ENCODE measurements at places on chromosomes 6 and 20. TPM values are rescaled to one million over a fixed set of nuclear protein-coding genes. Genes with fewer than 3 reads are reported as not detected.

- no peak for DNase-seq
These were observed 89.2 kb upstream of the BACH2 start for GRCh38 chr6:90385759-90386313.

- no peak for DNase-seq
These were observed 46.4 kb upstream of the CDKAL1 start for GRCh38 chr6:20487669-20488375.

DNA sequence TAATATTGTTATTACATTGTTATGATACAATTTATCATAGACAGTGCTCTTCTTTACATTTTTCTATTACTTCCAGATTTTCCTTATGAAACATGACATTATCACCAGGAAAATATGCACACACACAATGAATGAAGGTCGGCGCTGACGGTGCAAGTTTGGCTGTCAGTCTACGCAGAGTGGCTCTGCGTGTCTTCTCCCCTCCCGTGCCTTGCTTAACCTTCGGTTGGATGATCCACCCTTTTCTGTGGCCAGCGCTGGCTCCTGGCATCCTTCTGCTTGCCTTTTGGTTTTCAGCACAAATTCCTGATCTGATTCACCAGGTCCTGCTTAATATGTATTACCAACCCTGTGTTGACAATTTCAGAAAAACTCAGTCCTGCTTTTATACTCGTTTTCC, 157.4 kb downstream of the TSHZ2 start:
- no peak for DNase-seq

GRCh38 chr6:158565482-158566040, 5.7 kb downstream of the TMEM181 start:
- no peak for DNase-seq

DNA sequence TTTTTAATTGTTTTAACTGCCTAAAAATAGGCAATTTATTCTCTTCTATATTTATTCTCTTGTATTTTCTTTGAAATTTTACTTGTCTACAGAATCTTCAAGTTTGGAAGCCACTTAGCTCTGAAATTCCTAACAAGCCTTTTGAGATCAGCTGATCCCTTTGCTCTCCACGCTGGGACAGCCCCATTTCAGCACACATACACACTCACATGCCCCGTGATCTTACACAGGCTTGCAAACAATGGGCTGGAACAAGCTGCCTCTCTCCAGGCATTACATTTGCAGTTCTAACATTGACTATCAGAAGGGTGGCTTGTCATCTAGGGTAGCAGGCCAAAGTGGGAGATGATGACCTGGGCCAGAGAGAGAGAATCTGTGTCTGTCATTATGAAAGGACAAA, 62.1 kb upstream of the RAB32 start:
- DNase-seq, result no peak

SNHG17 gene
- total RNA-seq, result 8.6 TPM

Data from fibroblast of villous mesenchyme (primary cell).